ENCODE measurements at places on chromosomes 16 and 17.

DNA sequence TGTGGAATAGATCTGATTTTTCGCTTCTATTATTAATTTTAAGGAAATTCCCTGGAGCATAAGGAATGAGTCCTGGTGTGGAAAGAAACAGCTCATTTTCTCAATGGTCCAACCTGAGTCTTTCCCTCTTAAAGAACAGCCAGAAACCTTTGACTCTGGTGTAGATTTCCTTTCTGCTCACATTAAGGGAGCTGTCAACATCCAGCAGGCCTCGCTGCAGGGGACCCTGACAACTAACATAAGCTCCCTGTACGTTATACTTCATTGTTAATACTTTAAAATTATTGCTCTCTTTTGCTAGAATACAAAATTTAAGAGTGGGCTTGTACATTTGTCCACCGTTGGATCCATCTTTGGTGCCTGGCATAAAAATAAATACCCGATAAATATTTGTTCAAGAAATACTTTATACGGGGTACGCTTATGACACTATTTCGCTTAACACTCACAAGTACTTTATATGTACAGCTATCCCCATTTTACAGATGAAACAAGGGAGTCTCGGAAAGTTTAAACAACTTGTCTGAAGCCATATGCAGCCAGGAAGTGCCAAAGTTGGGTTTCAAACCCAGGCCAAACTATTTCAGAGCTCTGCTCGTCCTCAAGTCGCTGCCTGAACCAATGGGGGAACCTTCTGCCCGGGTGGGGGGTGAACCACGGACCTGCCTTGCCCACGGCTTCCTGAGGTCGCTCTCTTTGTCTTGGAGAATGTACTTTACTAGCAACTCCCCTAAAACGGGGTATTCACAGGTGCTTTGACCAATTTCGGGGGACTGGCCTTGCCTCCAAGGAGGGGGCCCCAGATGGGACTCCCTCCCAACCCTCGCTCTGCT is 611 bp downstream of the SMARCE1 start:
- DNase-seq = no peak

GRCh38 chr17:82893779-82894178 is 54.0 kb upstream of the ZNF750 start:
- no peak for DNase-seq

- no peak for DNase-seq
Observed at GRCh38 chr17:72004611-72005331, 116.0 kb upstream of the SOX9 start.

DNA sequence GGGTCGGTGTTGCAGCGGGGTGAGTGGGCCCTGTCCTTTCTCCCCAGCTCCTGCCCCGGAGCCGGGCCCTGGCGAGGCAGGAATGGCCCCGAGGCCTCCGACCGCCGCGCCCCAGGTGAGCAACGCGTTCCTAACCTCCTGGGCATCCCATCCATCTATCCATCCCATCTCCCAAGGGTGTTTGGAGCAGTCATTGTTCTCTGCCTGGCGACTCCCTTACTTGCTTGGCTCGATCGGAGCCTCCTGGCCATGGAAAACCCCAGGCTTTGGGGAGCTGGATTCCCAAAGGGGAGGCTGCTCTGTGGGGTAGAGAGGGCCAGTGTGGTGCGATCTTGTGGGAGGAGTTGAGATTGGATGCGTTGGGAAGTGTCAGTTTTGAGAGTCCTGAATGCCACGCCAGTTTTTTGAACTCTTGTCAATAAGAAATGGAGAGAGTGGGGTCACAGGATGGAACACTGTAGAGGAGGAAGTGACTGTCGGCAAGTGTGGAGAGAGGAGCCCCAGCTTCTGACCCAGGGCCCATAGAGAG is 684 bp downstream of the ZFP90 start:
- DNase-seq = peak; percentile 6

DNA sequence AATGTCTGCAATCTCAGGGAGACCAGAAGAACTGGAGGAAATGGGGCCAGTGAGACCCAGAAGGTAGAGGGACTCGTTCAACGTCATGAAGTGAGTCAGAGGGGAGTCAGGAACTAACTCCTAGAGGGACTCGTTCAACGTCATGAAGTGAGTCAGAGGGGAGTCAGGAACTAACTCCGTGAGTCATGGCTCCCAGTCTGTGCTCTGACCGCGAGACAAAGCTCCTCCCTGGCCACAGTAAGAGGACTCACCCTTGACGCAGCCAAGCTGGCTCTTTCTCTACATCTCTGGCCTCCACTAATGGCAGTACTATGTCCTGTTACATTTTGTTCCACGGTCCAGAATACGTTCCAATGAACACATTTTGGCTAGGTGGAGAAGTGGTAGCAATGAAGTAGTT is 902.5 kb downstream of the KCNJ2 start:
- DNase-seq = no peak

GRCh38 chr17:73342050-73342522 is 30.3 kb upstream of the CDC42EP4 start:
- no peak for DNase-seq

DNA sequence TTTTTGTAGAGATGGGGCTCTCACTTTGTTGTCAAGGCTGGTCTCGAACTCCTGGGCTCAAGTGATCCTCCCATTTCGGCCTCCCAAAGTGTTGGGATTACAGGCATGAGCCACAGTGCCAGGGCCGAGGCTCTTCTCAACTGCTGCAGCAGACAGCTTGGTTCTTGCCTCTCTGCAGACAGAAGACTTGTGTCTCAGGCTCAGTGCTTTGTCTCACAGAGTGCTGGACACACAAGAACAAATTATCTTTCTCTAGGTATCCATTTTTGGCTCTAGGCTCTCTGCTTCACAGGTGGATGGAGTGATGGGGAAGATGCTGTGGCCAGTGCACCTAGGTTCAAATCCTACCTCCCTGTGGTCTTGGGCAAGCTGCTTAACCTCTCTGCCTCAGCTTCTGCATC is 80.8 kb upstream of the RNU2-1 start:
- DNase-seq = no peak

DNA sequence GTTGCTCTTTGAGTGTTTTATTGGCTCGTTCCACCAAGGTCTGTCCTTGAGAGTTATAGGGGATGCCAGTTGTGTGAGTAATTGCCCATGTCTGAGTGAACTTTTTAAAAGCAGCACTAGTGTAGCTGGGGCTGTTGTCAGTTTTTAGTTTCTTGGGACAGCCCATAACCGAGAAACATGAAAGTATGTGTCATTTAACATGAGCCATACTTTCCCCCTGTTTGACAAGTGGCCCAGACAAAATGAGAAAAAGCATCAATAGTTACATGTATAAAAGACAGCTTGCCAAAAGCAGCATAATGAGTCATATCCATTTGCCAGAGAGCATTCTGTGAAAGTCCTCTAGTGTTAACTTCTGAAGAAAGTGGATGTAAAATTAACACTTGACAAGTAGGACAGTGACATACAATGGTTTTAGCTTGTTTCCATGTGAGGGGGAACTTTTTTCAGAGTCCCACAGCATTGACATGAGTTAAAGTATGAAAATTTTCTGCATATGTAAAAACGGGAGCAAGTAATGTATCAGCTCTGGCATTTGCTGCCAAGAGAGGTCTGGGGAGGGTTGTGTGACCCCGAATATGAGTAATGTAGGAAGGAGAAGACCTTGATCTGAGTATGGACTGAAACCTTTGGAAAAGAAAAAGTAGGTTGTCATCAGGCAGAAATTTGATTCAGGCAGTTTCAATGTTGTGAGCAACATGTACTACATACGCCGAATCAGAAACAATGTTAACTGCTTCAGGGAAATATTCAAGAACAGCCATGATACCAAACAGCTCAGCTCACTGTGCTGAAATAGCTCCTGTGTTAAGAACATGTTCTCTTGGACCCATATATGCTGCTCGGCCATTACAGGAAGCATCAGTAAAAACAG is 56.8 kb upstream of the ARL4D start:
- no peak for DNase-seq

DNA sequence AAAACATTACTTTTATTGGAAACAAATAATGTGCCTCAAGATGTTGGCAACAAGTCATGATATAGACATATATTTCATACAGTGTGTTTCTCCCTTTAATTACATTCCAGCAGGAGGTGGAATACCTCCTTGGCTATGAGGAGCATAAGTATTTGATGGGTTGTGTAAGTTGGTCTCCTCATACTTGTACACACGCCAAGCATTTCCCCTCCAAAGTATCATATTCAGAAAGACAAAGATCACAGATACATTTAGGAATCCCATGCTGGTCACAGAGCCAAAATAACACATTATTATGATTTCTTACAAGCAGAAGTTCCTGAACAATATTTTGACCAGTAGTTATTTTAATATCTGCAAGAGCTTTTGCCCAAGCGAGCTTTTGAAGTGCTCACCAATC is 57.8 kb downstream of the WSB1 start:
- no peak for DNase-seq

DNA sequence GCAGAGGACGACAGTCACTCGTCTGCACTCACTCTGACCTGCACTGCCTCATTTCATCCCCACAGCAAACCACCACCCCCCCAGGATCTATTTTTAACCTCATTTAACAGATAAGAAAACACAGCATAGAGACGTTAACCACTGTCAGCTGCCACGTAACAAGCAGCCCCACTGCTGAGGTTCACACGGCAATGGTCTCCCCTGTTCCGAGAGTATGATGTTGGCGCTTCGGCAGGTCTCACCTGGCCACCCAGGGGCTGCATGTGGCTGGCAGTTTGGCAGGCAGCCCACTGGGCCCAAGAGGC is 16.1 kb downstream of the ZNF469 start:
- no peak for DNase-seq

DNA sequence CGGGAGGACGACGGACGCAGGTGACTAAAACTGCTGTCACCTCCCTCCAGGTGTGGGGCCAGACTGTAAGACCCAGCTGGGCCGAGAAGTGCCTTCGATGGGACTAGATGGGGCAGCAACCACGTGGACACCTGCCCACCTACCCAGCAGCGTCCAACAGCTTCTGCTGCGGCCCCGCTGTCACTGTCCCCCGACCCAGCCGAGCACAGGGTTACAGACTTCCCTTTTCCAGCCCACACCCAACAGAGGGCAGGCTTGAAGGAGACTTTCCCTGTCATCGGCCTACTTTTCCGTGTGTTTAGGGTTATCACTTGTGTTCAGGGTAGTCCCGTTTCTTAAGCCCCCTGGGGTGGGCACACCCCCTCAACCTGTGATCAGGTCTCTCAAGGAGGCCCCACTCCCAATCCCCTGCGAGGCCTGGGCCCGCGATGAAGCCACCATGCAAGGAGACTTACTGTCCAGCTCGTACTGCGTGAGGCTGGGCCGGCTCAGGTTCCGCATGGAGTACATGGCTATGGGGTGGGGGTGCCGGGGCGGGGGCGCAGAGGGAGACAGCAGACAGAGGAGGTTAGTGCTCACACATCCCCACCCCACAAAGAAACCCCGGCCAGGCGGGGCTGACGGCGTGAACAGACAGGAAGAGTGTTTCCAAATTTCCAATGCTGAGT is 68.8 kb upstream of the CDC42EP4 start:
- no peak for DNase-seq

DNA sequence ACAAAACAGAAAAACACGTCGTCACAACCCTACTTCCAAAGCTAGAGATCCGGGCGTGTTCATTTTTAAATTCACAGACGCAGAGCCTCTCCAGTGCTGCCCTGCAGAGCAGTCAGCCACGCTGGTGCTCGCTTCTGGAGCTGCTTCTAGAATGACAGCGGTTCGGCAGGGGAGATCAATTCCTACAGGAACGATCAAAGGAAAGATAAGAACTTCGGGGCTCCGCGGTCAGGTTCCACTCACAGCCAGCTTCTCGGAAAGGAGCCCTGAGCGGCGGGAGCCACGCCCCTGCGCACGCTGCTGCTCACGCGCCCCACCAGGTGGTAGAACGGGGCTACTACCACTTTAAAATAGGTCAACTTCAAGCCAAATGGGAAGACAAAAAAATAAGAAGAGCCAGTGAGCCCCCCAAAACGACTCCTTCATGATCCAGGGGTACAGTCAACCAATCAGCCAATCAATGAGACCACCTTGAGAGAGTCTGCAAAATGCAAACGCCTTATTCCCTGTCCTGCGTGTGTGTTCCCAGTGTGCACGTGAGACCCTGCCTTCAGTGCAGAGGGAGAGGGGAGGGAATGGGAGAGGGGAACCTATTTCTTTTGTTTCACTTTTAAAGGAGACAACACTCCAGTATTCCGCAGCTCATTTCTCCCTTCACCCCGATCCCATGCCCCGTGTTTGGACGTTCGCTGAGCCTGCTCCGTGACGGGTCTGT is 209.7 kb downstream of the RBFOX3 start:
- peak; percentile 71 for DNase-seq

DNA sequence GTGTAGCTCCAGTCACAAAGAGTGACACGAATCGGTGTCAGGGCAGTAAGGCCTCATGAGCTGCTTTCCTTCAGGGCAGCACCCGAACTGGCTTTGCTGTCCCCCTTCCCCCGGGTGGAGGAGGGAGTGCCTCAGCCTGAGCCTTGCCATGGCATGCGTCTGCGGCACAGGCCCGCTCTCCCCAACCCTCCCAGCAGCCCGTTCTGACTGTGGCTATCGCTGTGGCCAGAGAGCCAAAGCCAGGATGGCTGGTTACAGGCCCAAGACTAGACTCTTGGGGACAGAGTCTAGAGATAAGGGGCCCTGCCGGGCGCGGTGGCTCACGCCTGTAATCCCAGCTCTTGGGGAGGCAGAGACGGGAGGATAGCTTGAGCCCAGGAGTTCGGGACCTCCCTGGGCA is 25.9 kb downstream of the CLUH start:
- no peak for DNase-seq

DNA sequence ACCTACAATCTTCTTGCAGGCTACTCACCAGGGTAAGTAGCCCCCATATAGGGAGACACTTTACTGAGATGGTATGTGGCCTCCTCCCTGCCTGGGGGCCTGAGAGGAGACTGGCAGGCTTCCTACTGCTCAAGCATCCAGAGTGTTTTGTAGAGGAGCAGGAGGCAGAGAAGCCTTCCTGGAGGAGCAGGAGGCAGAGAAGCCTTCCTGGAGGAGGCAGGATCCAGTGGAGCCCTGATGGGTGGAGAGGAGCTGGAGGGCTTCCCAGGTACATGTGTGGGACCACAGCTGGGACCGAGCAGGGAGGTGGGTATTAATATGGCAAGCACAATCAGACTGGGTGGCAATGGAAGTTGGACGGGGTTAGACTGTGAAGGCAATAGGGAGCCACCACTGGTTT is 2.1 kb upstream of the ADGRG5 start:
- DNase-seq = no peak

- DNase-seq = no peak
Observed at GRCh38 chr16:24822542-24822941, 23.2 kb upstream of the SLC5A11 start.

DNA sequence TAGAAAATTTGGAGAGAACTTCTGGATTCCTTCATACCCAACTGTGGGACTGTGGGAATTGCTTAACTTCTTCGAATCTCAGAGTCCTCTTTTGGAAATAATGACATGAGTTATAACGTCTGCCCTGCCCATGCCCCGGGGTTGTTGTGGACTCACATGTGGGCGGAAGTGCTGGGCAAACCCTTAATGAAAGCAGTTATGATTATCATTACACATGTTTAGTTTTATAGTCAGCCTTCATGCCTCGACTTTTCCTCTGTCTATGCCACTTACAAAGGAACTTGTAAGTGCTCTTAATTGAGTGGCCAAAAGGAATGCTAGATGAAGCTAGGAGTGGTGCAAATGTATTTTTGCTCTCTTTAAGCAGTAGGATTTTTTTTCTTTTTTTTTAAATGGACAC is 3.9 kb downstream of the KRT27 start:
- no peak for DNase-seq

GRCh38 chr16:78196502-78196901 is 97.0 kb downstream of the WWOX start:
- DNase-seq = no peak

DNA sequence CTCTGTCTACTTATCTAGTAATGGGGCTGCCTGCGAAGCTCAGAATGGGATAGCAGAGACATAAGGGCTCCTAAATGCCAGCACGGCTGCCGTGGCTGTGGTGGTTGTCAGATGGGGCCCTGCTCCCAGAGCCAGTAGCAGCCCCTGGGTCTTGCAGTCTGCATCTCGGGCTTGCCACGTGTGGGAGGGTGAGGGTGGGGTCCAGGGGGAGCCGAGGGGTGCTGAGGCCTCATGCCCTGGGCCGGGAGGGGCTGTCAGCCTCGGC is 88.8 kb upstream of the GSE1 start:
- DNase-seq = no peak

Measured in activated CD4-positive, alpha-beta T cell treated with anti-CD3 and anti-CD28 coated beads, Interleukin-2, amount 50 U/mL, for 1 hour (primary cell).